Left renal pelvis (tissue), 4 donors: ENCODE measurements at places on chromosomes 2 and 18.

DNA sequence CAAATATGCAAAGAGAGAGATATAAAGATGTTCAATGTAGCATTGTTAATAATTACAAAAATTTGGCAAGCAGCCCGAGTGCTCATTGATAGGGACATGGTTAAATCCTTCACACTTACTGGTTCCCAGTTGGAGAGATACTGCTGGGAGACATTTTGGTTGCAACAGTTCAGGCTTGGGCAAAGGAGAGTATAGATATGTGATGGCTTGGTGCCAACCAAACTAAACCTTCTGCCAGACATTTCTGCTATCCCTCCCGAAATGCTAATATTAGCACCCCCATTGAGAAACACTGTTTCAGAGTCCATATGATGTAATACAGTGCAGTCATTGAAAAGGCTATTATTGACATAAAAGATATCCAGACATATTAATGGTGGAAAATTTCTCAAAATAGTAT is 11.5 kb downstream of the GEN1 start:
- no peak for DNase-seq

DNA sequence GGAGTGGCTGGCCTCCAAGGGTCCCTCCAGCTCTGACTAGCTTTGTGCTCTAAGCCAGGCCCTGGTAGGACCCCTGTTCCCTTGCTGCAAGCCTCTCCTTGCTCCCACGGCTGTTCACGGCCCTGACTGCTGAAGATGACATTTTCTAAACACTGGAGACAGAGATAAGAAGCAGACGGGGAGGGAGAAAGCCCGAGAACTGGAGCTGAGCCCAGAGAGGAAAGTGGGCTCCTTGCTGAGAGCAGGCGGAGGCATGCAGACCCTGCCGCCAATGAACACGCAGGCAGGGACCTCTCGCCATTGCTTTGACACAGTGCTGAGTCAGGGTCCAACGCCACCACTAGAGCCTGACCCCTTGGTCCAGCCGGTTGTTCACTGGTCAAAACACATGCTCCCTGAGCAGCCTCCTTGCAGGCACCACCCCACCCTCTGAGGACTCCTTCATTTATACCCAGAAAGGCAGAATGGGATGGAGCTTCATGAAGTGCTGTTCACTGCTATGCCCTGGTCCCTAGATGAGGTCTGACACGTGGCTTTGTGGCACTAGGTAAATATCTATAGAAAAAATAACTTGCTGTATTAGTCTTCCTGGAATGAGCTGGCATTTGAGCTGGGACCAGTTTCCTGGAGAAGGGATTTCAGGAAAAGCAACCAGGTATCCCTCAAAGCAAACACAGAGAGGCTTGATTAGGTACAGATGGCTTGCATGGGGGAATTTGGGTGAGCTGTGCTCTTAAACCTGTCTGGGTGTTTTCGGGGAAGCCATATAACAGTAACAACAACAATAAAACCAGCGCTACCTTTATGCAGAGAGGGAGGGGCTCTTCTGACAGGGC is 65.7 kb downstream of the MCFD2 start:
- DNase-seq = no peak

DNA sequence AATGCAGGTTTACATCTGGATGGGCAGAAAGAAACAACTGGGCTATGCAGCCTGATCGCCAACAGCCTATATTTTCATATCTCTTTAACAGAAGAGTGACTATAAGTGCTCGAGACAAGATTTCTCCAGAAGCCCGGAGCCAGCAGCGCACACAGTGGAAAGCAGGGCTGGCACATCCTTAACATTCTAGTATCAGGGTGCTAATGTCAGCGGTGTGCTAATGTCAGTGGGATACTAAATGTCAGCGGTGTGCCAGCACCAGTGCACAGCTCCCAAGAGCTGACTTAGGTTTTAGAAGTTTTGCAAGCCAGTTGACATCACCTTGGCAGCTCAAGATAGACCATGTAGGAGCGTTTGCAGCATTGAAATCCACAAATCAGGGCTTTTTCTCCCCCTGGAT is 8.3 kb downstream of the BMP10 start:
- DNase-seq = no peak

DNA sequence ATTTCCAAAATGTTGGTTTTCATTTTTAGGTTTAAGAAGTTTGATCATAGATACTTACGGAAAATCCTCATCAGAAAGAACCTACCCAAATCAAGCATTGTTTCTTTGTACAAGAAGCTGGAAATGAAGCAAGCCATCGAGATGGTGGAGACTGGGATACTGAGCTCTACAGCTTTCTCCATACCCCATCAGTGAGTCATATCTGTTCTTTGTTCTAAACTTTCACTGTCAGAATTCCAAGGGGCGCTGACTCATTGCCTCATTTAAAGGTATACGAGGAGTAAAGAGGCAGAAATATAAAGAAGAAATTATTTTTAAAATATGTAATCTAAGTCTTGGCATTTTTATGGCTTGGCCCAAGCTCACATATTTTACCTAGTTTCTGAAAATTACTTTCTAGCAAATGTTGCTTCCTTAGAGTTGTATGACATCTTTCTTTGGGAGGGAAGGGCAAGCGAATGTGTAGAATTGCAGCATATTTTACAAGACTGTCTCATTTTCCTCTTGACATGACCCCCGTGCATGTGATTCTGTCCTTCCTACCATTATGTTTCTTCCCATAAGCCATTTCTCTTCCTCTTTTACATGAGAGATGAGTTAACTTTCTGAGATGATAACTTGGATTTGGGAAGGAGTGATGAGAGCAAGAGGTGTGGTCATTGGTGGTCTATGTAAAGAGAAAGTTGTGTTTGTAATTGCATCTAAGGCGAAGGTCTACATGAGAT is 41.2 kb downstream of the SLC9A4 start:
- no peak for DNase-seq

DNA sequence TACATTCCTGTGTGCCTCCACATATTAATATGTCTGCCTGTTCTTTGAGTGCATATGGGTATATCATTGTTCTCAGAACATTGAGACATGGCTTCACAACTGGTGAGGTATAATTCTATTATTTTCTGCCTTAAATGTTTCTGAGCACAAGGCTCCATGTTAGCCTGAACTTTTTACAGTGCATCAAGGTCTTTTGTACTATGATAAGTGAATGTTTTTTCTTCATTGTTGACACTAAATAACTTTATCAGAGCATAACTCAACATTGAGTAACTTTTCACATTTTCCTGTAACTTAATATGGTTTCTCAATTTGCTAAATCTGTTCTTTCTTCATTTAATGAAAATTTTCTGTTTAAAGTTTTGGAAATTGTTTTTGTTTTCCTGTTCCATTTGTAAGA is 262.9 kb downstream of the HNMT start:
- no peak for DNase-seq

DNA sequence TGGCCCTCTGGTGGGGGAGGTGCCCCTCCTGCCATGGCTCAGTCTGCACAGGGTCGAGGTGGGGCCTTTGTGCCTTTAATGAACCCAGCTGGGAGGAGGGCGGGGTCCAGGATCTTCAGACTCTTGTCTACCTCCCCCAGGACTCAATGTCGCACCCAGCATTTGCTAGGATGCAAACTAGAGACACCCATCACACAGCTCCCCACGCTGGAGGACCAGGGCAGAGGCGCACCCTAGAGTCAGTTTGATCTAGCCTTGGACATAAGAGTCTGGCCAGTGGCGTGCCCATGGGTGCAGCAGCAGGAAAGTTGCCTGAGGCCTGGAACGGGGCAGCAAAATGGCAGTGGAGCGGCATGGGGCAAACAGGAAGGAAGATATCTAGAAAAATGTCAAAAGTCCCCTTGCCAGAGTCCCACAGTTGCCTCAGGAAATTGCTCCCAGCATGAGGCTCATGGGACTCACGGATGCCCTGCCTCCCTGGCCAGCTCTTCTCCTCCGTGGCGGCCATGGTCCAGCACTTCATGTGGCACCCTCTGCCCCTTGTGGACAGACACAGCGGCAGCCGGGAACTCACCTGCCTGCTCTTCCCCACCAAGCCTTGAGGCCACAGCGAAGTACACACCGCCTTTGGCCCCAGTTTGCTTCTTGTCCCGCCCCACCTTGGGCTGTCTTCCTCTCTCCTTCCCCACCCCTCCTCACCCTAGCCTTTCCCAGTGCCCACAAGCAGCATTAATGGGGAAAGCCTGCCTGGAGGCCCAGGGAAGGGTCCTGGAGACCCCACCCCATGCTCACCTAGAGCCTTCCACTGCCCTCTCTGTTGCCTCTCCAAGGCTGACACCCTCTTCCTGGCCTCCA is 17.7 kb downstream of the SH2D6 start:
- no peak for DNase-seq

GRCh38 chr2:102271844-102272243 is 39.5 kb upstream of the IL1RL1 start:
- no peak for DNase-seq

GRCh38 chr2:71630454-71631328 is 177.3 kb downstream of the DYSF start:
- DNase-seq = no peak

- DNase-seq = no peak
Observed at GRCh38 chr2:105882341-105882740, 137.6 kb downstream of the NCK2 start.

DNA sequence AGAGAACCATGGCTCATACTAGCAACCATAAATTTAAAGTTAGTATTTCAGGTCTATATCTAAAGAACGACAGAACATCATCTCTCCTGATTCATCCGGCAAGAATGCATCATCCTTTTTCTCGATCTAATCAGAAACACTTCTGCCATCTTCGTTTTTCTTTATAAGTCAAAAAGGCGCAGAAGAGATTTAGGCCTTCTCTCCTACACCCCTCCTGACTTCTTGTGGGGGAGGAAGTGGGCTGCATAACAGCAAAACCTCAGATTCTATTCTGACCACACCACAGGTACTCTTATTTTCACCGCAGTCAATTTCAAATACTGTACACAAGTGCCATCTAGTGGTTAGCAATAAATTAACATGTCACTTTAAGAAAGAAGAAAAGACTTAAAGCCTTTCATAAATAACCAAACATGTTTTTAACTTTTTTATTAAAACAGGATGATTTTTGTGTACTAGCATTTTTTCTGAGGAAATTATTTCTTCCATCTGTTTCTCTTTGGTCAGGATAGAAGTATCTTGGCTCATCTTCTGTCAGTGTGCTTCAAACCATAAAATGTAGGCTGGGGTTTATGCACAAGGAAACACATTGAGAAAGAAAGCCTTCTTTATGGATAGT is 48.4 kb upstream of the PIK3C3 start:
- DNase-seq = no peak

DNA sequence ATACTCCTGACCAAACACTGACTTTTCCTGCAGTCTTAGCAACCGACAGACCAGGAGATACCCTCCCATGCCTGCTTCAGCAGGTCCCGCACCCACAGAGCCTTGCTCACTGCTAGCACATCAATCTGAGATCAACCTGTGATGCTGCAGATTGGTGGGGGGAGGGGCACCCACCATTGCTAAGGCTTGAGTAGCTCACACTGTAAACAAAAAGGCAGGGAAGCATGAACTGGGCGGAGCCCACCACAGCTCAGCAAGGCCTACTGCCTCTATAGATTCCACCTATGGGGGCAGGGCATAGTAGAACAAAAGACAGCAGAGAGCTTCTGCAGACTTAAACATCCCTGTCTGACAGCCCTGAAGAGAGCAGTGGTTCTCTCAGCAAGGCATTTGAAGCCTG is 109.7 kb downstream of the SP100 start:
- no peak for DNase-seq

DNA sequence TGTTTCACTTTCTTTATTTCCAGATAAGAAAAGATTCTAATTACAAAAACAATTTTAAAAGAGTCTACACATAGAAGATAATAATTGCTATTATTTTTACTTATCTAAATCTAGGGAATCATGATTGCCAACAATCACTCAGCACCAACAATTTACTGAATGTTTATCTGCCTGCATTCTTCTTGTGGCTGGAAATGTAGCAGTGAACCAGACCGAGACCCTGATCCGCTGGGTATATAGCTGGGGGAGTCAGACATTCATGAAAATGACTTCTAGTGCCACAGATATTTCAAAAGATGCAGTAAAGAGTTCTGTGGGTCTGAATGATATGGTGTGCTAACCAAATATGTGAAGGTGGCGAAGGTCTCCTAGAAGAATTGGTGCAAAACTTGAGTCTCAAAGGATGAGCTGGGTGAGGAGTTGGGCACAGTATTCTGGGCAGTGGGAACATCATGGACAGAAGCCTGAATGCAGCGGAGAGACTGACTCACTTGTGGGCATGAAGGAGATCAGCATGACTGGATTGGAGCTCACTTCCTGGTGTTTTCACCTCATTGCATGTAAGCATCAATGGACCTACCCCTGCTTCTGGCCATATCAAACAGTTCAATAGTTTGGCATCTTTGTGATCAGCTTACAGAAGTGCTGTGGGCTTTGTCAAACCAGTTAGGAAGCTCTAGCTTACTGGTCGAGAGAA is 26.1 kb upstream of the FN1 start:
- DNase-seq = no peak

GRCh38 chr2:239692362-239692851 is 291.6 kb upstream of the HDAC4 start:
- DNase-seq = no peak

DNA sequence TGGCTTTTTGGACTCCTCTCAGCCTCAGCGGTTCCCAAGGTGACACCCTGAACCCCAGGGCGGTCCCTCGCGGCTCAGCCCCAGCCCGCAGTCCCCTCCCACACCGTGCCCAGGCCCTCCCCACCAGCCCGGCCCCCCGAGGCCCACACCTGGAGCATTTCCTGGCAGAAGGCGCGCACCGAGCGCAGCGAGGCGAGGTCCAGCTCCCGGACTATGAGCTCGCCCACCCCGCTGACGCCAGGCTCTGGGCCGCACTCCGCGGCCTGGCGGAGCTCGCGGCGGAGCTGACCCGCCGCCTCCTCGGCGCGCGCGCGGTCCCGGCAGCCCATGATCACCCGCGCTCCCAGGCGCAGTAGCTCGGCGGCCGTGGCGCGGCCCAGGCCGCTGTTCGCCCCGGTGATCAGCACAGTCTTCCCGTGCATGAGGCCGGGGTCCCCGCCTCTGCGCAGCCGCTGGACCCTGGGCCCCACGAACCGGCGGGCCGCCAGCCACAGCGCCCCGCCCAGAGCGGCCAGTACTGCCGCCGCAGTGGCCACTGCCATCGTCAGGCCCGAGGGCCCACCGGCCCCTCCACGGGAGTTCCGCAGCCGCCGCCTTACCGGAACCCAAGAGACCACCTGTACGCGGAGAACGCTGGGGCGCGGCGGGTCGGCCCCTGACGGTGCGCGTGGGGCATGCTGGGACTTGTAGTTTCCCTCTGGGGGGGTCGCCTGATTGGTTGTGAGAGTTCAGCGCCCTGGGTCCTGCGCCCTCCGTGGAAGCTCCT is at the start of gene RDH14:
Gene RDH14, minus strand, starts transcription at position 623 of the 766 bp plus-strand sequence. Its CDS starts 81 bp downstream, at position 542.
- peak; percentile 92 for DNase-seq

- DNase-seq = no peak
Observed at GRCh38 chr2:121244616-121245015, 40.4 kb downstream of the TFCP2L1 start.

DNA sequence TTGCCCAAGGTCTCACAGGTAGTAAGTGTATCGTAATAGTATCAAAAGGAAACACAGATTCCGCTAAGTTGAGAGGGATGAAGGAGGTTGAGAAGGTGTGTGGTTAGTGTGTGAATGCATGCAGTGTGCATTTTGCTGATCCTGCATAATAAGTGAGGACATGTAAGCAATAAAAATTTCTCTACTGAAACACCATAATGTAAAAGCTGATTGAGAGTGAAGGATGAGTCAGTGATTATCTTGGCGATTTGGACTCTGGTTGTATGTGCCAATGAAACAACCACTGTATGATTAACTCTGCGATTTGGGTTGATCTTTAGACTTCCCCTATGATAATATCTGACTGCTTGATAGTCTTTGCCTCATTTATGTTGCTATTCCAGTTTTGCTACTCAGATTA is 16.7 kb upstream of the ADGRF3 start:
- DNase-seq = no peak

- no peak for DNase-seq
Observed at GRCh38 chr18:48597671-48598070, 58.8 kb downstream of the CTIF start.

GRCh38 chr18:10391506-10391905 is 62.9 kb upstream of the APCDD1 start:
- no peak for DNase-seq
